ENCODE measurements at places on chromosomes 6 and 20. TPM values are rescaled to one million over a fixed set of nuclear protein-coding genes. Genes with fewer than 3 reads are reported as not detected.

Gene SMLR1
- total RNA-seq: not detected

Gene TTK
- total RNA-seq: 146 TPM

Gene SAPCD1
- 2.7 TPM for total RNA-seq

Gene GPRC6A
- total RNA-seq: not detected

Gene SIGLEC1
- not detected for total RNA-seq

Gene TSBP1
- total RNA-seq: not detected

Gene CLDN20
- total RNA-seq: not detected

Gene CD93
- total RNA-seq: under 0.01 TPM

Gene DEFB127
- not detected for total RNA-seq

Gene SYNDIG1
- 12.6 TPM for total RNA-seq

Gene SCAF8
- total RNA-seq: 21.4 TPM

Gene SLC2A10
- total RNA-seq: 23.4 TPM

Gene TXLNB
- total RNA-seq: 1.1 TPM

Gene MTFR2
- total RNA-seq: 17.1 TPM

Gene DACT2
- not detected for total RNA-seq

Gene GLP1R
- total RNA-seq: not detected

Gene TCF21
- total RNA-seq: not detected
